ENCODE measurements at places on chromosomes 5 and 9.

DNA sequence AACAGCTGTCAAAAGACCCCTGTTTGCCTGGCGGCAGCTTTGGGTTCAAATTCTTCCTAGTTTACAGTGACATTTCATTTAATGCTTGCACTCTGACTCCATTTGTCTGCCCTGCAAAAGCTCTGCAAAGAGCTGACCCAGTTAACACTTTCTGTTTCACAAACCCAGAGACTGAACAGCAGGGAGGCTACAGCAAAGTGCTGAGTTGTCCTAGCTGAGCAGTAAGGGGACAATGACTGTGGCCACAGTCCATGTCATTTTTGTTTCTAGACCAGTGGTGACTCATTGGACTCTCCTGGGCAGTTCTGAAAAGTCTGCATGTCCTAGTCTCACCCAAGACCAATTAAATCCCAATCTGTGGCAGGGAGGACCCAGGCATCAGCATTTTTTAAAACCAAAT lies 994.8 kb upstream of the WWC1 start:
- DNase-seq = no peak

DNA sequence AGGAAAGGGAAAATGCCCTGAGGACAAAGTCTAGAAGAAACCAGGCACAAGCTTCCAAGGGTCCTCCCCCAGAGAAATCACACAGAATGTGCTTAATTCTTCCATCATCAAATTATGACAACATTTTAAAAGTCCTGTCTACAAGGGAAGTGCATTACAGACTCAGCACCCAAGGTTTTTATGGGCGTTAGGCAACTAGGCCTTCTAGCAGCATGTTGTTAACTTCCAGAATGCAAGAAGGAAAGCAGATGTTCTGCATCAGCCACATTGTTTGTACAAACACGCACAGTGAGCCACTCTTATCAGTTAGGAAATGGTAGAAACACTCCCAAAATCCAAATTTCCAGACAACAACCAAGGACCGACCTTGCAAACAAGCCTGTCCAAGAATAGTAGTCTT lies 26.5 kb downstream of the SMC5 start:
- DNase-seq = no peak

- no peak for DNase-seq
Observed at GRCh38 chr5:157398305-157398704, 61.7 kb upstream of the NIPAL4 start.

GRCh38 chr5:178083922-178084321 lies 29.4 kb upstream of the N4BP3 start:
- DNase-seq = no peak

GRCh38 chr5:131379723-131380122 lies 115.9 kb downstream of the CDC42SE2 start:
- no peak for DNase-seq

GRCh38 chr9:37410969-37411785 lies 11.3 kb upstream of the GRHPR start:
- DNase-seq = no peak

GRCh38 chr9:98445576-98445975 lies 190.1 kb upstream of the TBC1D2 start:
- DNase-seq = peak; percentile 18

DNA sequence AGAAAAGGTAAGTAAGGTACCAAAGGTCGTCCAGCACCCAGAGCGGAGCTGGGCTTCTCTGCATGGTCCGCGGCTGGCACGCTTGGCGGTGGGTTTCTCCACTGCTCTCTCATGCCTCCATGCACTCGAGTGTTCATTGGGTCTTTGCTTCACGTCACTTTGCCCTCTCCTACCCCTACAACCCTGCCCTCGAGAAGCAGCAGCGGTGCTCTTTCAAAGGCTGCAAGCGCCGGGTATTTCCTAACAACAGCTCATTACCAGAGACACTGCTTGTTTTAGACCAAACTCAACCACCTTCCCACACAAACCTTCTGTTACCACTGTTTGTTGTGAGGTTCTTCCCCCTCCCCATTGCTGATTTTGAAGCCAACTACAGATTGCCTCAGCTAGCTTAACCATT lies 21.5 kb upstream of the ZBTB34 start:
- no peak for DNase-seq

- no peak for DNase-seq
Observed at GRCh38 chr9:129410226-129410625, 210.7 kb downstream of the C9orf50 start.

- no peak for DNase-seq
Observed at GRCh38 chr5:102629827-102630605, 125.1 kb upstream of the PAM start.

DNA sequence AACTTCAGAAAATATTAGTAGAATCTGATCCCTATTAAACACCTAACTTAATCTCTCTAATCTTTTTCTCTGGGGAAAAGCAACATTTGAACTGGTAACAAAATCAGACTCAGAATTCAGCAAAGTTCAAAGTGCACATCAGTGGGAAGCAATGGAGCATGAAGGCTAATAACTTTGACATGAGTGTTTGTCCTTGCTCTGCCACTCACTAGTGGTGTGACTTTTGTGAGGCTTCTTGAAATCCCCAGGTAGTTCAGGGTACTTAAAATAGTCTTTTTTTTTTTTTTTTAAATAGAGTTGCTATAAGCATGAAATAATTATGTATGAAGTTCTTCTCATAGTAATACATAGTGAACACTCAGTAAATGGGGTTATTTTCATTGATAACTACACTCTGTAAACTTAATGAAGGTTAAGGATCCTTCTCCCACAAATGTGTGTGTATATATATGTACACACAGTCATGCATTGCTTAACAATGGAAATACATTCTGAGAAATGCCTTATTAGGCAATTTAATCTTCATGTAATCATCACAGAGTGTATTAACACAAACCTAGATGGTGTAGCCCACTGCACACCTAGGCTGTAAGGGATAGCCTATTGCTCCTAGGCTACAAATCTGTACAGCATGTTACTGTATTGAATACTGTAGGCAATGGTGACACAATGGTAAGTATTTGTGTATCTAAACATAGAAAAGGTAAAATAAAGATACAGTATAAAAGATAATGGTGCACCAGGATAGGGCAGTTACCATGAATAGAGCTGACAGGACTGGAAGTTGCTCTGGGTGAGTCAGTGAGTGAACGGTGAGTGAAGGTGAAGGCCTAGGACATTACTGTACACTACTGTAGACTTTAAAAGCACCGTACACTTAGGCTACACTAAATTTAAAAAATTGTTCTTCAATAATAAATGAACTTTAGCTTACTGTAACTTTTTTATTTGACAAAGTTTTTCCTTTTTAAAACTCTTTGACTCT lies 73.3 kb upstream of the HMHB1 start:
- no peak for DNase-seq

DNA sequence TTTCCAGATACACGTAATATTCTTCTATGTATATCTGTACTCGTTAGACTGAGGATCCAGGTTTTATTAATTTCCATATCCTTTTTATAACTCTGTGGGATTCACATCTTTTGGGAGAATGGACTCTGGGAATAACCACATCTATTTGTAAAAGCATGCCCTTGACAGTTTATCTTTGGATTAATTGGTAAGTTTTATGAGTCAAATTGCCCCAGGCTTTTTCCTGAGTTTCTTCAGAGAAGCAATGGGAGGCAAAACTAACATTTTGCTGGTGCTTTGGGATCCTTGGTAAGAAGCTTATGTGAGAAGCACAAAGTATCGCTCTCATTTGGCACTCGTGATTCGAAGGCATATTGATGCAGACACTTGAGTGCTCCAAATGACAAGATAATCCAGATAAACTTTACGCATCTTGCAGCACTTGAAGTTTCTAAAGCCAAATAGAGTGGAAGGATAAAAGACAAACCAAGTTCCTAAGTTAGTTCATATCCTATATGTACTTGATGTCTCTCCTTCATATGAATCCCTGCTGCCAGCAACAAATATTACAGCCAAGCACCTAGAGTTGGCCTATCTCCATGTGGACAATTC lies 324.7 kb downstream of the TLE4 start:
- DNase-seq = no peak

- DNase-seq = no peak
Observed at GRCh38 chr5:88670461-88670860, 212.5 kb downstream of the MEF2C start.

All from NCI-H510A (cell line).